Activated CD4-positive, alpha-beta T cell treated with anti-CD3 and anti-CD28 coated beads for 48 hours (primary cell): ENCODE measurements at places on chromosomes 2 and 18.

GRCh38 chr18:23703057-23703986, 14.1 kb downstream of the LAMA3 start:
- peak; percentile 26 for DNase-seq

DNA sequence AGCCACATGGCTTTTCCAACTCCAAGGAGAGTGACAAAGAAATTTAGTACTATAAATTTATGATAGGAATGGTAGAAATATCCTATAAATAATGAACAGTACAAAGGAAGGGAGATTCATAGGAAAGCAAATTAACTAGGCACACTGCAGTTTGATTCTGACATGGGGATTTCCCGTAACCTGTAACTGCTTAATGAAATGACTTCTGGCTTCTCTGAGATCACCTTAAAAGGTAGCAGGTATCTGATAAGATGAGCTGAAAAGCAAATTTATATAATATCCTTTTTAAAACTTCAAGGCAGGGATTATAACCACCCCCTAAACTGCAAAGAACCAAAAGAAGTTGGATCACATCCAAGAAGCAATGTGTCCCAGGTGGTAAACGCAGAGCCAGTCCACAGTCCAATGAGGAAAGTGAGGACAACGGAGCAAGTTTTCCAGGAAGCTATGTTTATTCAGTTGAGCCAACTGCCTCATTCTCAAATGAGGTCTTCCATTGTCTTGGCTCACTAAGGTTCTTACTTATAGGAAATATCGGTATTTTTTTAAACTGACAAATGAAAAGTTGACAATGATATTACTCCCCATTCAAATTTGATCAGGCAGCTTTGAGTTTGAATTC, 43.0 kb downstream of the WIPF1 start:
- no peak for DNase-seq

GRCh38 chr2:149877074-149877473, 289.5 kb upstream of the MMADHC start:
- no peak for DNase-seq

DNA sequence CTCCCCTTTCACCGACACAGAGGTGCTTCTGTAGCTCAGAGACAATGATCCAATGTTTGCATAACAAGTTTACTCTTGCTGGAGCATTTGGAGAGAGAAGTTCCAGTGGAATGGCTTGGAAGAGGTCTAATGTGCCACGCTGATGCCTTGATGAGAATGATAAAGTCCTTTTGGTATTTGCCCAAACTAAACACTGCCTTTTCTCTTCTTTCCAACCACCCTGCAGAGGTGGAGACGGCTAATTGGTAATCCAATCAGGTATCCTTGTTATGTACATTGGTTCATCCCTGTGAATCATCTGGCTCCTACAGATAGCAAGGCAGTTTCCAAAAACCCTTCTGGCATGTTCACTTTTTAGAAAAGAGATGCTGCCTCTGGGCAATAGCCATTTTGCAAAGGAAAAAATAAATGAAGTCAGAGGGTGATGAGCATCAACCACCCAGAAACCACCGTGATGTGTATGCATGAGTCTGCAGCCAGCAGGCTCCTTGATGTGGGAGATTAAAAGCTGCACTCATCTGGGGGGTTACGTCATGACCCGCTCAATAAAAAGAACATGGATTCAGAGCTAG, 40.6 kb downstream of the KIAA2012 start:
- DNase-seq, result peak; percentile 6

- no peak for DNase-seq
Observed at GRCh38 chr18:36128907-36129299, 237 bp downstream of the SLC39A6 start.
